ENCODE measurements at places on chromosomes 5 and 9. TPM values are rescaled to one million over a fixed set of nuclear protein-coding genes. Genes with fewer than 3 reads are reported as not detected.
A peak's percentile ranks its signal among the peaks of the same experiment; 100 is the strongest.

Gene WNK2
- total RNA-seq = 49.6 TPM

DNA sequence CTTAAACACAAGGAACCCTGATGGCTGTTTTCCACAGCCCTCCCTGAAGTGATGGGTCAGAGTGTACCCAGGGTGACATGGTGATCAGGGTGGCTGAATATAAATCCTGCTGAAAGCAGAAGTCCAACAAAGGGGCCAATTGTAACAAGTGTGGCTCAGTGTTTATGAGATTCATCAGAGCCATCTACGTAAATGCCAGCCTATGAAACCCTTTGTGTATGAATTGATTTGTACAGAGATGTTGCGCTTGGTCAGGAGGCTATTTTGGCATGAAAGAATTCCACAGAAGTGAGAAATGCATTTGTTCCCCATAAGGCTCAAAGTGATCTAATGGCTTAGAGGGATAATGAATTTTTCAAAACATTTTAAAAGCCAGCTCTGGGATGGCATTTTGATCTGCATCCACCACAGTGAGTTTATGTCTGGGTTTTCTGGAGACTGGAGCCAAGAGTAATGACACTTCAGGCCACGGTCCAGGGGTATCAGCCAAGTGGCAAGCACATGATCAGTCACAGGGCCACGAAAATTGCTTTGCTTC is 12.4 kb downstream of the PRUNE2 start:
- H3K4me1 ChIP-seq = no peaks in the 10 kb centered on the region
- no peak for DNase-seq
- H3K27me3 ChIP-seq = no peaks in the 10 kb centered on the region

Gene DELE1
- total RNA-seq = 42.5 TPM

- H3K27ac ChIP-seq = peak overlapping the region; percentile 46
- no peaks in the 10 kb centered on the region for H3K36me3 ChIP-seq
- peaks cover 15% of the 10 kb centered on the region for H3K27me3 ChIP-seq
- peak; percentile 40 for DNase-seq
- peak overlapping the region; percentile 65 for H3K4me3 ChIP-seq
Observed at GRCh38 chr5:142326480-142326938, 1.7 kb upstream of the SPRY4 start.

DNA sequence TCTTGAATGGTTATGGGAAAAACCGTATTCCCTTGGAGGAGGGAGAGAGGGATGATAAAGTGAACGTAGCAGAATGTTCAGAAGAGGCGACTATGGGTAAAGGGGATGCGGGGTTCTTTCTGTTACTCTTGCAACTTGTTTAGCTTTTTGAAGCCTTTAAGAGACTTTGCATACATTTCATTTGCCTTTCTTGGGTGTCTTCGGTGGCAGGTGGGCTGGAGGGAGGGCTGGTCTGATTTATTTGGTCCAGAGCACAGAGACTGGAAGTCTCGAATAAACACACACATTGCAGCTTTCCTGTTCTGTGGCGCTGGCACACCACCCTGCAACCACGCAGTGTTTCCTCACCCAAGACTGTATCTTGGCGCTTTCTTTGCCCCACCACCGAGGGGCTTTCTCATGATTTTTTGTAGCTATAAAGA is 23.2 kb downstream of the TTF1 start:
- H3K27me3 ChIP-seq = no peaks in the 10 kb centered on the region
- no peaks in the 10 kb centered on the region for H3K4me1 ChIP-seq
- DNase-seq = no peak
- no peak overlapping the region for H3K27ac ChIP-seq
- no peak overlapping the region for H3K4me3 ChIP-seq
- H3K36me3 ChIP-seq = peaks cover 96% of the 10 kb centered on the region

DNA sequence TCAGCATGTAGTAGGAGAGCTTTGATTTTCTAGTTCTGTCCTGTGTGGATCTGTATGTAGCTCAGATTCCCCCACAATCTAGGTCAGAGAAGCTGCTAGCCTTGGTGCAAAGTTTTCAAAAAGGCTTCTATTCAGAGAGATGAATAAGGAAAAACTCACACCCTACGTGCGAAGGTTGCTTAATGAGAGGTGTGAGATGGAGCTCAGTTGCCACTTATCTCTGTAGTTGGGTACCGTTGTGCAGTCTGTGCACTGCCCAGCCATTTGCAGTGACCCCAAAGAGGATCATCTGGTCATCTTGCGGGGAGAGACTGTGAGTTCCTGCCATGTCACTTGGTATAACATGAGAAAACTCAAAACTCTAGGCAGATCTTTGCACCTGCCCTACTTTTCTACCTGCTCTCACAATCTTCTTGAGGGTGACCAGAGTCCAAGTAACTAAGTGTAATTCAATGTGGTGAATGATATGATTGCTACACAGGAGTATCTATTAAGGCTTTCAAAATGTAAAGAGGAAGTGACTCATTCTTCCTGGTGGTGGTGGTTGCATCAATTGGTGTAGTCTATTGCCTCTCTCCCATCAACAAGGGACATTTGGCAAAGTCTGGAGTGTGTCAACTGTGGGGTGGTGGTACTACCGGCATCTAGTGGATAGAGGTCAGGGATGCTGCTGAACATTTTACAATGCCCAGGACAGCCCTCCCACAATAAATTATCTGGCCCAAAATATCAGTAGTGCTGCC is 65.2 kb downstream of the TMC1 start:
- H3K4me3 ChIP-seq = no peak overlapping the region
- peaks cover 26% of the 10 kb centered on the region for H3K4me1 ChIP-seq
- DNase-seq = peak; percentile 66
- no peak overlapping the region for H3K27ac ChIP-seq
- H3K36me3 ChIP-seq = no peaks in the 10 kb centered on the region

Data from suprapubic skin (tissue), 4 donors.